ENCODE measurements at places on chromosomes 11 and 22. TPM values are rescaled to one million over a fixed set of nuclear protein-coding genes. Genes with fewer than 3 reads are reported as not detected.

MAPK8IP2 gene
- 0.37 TPM for total RNA-seq

OR52I2 gene
- not detected for total RNA-seq

MRGPRX4 gene
- total RNA-seq: not detected

UPB1 gene
- total RNA-seq: 0.30 TPM
